ENCODE measurements at places on chromosomes 6 and 20.

DNA sequence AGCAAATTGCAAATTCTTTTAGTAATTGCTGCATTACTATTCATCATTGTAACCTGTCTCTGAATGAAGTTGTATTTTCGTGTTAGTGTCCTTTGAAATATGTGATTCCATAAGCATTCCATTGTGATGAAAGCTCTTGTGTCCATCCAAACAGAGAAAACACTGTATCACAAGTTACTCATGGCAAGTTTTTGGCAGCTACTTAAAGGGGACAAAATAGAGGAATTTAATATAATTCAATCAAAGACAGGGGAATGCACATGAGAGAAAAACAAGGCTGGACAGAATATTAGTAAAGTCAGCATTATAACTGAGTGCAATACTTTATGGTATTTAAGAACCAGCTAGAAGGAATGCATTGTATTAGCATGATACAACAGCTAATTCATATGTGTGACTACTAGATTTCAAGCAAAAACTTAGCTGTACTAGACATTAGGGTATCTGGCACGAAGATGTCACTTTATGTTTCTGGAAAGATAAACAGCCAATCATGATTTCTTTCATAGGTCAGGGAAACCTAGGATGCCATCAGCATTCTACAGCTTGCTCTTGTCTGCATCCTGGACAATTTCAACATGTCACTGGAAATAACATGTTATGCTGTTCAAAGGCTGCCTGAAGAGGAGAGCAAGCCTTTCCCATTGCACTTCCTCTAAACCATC lies 270.6 kb upstream of the MARCKS start:
- DNase-seq = no peak

GRCh38 chr6:112253498-112253840 lies 898 bp downstream of the LAMA4 start:
- peak; percentile 28 for DNase-seq

- DNase-seq = no peak
These were observed 13.5 kb downstream of the ZSCAN23 start for GRCh38 chr6:28429781-28430180.

GRCh38 chr6:169966312-169967181 lies 215.1 kb downstream of the ERMARD start:
- no peak for DNase-seq

DNA sequence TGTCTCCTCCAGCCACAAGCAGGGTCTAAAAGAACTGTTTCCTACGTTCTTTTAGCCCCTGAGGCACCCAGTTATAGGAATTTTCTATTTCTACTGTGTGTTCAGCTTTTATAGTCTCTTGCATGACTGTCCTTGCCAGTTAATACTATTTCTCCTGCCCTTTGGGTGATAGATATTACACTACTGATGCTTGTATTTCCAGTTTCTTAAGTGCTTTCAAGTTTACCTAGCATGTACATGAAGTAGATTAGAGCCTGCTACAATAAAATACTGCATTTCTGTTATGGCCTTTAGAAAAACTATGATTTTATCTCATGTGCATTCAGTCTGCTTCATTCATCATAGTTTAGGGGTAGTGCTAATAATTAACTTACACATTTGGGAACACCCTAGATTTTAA lies 89.6 kb downstream of the FOXO3 start:
- DNase-seq = no peak

DNA sequence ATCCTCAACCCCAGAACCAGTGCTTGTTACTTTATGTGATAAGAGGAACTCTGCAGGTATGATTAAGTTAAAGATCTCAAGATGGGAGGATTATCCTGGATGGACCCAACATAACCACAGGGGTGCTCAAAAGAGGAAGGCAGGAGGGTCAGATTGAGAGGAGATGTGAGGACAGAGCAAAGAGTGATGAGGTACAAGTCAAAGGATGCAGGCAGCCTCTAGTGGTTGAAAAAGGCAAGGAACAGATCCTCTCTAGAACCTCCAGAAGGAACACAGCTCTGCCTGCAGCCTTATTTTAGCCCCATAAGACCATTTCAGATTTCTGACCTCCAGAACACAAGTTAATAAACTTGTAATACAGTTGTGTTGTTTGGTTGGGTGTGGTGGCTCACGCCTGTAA lies 41.2 kb downstream of the PDSS2 start:
- DNase-seq = peak; percentile 20

DNA sequence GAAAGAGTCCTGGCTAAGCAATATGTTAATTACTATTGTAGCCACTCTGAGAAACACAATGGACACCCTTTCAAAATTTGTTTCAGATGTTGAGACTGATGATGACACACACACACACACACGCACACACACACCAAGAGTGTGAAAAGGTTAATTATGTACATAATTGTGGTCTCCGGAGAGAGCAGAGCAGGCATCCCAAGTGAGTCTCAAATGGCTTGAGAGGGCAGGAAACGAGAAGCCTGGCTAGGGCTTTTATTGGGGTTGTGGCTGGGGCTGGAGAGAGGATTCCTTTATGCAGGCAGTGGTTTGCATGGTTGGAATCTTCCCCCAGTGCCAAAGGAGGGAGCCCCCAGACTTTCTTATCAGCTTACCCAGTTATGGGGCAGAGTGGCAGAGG lies 38.2 kb upstream of the NKX2-4 start:
- DNase-seq = no peak
